ENCODE measurements at places on chromosomes 6 and 20. TPM values are rescaled to one million over a fixed set of nuclear protein-coding genes. Genes with fewer than 3 reads are reported as not detected.

NUDT3 gene
- total RNA-seq: 28.1 TPM

- no peak for DNase-seq
These were observed 154.4 kb upstream of the STMND1 start for GRCh38 chr6:16947375-16948015.

GSTA2 gene
- total RNA-seq: not detected

DNA sequence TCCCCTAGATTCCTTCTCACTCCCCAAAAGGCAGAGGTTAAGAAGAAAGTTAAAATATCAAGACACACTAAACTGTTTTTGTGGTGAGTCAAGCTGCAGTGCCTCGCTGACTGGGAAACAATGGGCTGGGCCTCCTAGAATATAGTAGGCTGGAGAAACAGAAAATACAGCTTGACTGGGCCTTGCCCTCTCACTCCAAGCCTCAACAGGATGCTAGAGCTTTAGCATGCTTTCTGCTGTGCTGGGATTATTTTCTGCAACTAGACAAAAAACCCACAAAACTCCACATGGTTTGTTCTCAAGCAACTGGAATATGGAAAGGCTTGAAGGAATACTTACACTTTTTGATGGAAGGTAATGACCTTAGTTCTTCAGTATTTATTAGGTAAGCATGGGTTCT lies 27.9 kb downstream of the FOXO3 start:
- DNase-seq: no peak

PLN gene
- total RNA-seq: not detected

- no peak for DNase-seq
These were observed 24.9 kb downstream of the KIF13A start for GRCh38 chr6:17962436-17963031.

PDYN gene
- total RNA-seq: not detected

- DNase-seq: no peak
These were observed 34.7 kb downstream of the SLC2A4RG start for GRCh38 chr20:63774306-63774705.

- DNase-seq: no peak
These were observed 1.1 kb upstream of the STX7 start for GRCh38 chr6:132513831-132514545.

Measured in activated T-cell treated with anti-CD3 and anti-CD28 coated beads, Interleukin-2, amount 50 U/mL, for 4 hours (primary cell).